ENCODE measurements at places on chromosomes 13 and 19.
A peak's percentile ranks its signal among the peaks of the same experiment; 100 is the strongest.

DNA sequence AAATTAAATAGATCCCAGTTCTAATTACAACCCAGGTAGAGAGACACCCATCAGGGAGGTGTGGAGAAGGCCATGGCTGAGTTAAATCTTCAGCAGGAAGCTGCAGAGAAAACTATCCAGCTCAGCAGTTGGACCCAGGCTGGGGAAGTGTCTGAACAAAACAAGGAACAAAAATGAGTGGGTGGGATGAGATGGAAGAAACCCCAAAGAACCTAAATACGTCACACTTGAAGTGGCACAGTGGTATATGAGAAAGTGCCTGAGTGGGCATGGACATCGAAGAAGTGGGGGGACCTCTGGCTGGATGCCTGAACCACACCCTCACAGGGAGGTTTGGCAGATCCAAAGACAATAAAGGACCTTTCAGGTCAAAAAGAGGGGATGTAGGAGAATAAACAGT lies 3.5 kb upstream of the EPHX3 start:
- DNase-seq = no peak

- DNase-seq = no peak
Observed at GRCh38 chr19:1495799-1496713, 5.1 kb downstream of the REEP6 start.

DNA sequence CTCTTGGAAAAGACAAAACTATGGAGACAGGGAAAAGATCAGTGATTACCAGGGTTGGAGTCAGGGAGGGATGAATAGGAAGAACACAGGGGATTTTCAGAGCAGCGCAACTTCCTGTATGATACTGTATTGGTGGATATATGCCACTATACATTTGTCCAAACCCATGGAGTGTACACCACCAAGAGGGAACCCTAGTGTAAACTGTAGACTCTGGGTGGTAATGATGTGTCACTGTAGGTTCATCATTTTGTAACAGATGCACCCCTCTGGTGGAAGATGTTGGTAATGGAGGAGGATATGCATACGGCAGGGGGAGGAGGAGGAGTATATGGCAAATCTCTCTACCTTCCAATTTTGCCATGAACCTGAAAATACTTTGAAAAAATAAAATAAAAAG lies 68.1 kb downstream of the UFM1 start:
- no peak for DNase-seq

- DNase-seq = no peak
Observed at GRCh38 chr13:110298505-110299282, 8.3 kb downstream of the COL4A1 start.

- DNase-seq = no peak
Observed at GRCh38 chr13:28325022-28325421, 169.9 kb downstream of the FLT1 start.

GRCh38 chr19:31166206-31166605 lies 183.0 kb downstream of the TSHZ3 start:
- no peak for DNase-seq

GRCh38 chr19:17116996-17117702 lies 41.6 kb downstream of the MYO9B start:
- DNase-seq = no peak

- no peak for DNase-seq
Observed at GRCh38 chr13:101799196-101799595, 346.7 kb downstream of the ITGBL1 start.

GRCh38 chr19:55085923-55086715 lies 10.4 kb downstream of the EPS8L1 start:
- no peak for DNase-seq

DNA sequence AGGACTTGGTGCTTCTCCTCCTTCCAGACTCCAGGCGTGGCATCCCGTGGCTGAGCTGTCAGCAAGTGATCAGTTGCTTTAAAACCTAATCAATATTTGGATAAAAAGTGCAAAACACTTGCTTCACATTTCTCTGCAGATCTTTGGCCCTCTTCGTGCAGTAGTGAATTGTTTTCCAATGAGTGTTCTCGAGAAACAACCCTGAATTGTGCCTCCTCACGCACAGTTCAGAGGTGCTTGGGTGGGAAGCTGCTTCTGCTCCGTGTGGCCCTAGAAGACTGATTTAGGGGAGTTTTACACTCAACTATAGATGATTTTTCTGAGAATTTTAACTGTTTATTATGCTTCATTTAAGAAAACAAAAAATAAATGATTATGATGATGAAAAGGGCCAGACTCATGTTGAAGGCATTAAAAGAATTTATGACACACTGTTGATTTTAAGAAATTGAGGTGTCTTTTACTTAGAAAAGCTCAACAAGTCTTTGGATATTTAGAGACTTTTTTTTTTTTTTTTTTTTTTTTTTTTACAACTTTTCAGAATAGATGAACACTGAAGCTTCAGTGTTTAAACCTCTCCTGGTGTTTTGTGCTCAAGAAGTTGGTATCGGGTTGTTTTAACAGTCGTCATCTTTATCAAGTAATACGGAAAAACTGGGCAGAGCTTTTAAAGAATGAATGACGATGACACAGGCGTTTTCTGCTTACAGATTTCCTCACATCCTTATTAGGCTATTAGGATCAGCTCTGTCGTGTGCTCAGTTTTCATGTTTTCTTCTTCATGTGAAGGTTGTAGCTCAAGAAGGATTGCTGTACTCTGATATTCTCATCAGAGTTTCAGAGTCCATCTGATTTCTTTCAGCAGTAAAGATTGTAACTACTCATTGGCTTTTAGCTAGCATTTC lies 39.5 kb upstream of the TEX29 start:
- no peak for DNase-seq

GRCh38 chr19:13181747-13182388 lies 31.7 kb downstream of the IER2 start:
- DNase-seq = no peak

- no peak for DNase-seq
Observed at GRCh38 chr13:50187352-50188029, 172.2 kb downstream of the KCNRG start.

DNA sequence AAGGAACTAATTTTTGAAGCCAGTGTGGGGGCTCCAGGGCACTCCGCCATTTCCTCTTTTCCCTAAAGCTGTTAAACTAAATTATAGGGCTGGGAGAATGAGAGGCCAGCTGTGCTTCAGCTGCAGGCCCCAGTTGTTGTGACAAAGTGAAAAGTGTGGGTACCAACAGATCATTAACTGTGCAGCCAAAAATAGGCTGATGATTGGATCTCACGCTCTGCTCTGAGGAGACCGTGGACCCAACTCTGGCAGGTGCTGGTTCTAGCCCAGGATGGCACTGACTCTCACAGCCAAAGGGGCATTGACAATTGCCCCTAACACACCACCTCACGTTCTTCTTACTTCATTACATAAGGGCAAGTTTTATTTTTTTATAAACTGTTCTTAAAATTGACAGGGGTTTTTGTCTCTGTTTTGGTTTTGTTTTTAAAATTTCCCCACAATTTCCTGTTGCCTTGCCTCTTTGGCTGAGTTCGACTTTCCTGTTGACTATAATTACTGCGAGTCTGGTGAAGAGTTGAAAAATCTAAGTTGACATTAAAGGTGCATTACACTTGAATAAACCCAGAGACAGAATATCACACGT lies 391.0 kb downstream of the FGF9 start:
- DNase-seq = no peak

GRCh38 chr13:24529478-24529877 lies 16.9 kb upstream of the PARP4 start:
- DNase-seq = no peak

- no peak for DNase-seq
Observed at GRCh38 chr13:23680845-23681669, 110.8 kb downstream of the TNFRSF19 start.

- DNase-seq = peak; percentile 77
Observed at GRCh38 chr19:42149447-42150202, 17.4 kb upstream of the POU2F2 start.

DNA sequence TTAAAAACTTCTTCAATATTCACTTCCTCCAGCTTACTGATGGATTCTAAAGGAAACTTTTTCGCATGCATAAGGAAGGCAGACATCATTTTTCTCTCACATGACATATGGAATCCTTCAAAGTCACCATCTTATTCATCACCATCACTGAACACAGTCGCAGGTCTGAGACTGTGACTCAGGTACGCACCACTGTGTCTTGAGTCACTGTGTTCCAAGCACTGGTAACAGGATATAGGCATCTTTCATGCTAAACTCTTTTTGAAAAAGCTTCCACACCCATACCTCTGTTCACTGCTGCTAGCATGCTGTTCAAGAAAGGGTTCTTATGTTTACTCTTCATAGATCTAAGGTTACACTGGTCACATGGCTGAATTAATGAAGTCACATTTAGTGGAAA lies 67.0 kb upstream of the SIAH3 start:
- DNase-seq = no peak

GRCh38 chr13:67224148-67224846 lies 5.8 kb downstream of the PCDH9 start:
- DNase-seq = peak; percentile 81

GRCh38 chr13:66348745-66349690 lies 881.1 kb downstream of the PCDH9 start:
- DNase-seq = peak; percentile 16

- DNase-seq = no peak
Observed at GRCh38 chr13:61600360-61601033, 184.8 kb upstream of the PCDH20 start.

- no peak for DNase-seq
Observed at GRCh38 chr13:113663934-113664333, 3.1 kb upstream of the GRK1 start.

DNA sequence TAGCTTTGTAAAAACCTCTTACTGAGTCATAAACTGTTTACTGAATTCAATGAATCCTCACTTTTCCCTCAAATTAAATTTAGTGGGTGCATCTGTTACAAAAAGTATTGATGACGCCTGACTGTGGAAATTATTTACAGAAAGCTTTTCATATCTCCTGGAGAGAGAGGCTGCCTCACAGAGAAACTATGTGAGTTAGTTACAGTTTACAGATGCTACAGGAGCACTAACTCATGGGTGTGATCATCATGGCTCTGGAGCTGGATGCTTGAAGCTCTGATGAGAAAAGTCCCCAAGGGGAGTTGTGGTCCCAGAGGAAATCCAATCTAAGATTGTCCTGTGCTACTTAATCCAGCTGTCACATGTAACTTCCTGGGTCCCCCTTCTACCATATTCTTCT lies 590.8 kb downstream of the LMO7 start:
- DNase-seq = no peak

- no peak for DNase-seq
Observed at GRCh38 chr13:30690282-30691188, 44.8 kb upstream of the ALOX5AP start.

DNA sequence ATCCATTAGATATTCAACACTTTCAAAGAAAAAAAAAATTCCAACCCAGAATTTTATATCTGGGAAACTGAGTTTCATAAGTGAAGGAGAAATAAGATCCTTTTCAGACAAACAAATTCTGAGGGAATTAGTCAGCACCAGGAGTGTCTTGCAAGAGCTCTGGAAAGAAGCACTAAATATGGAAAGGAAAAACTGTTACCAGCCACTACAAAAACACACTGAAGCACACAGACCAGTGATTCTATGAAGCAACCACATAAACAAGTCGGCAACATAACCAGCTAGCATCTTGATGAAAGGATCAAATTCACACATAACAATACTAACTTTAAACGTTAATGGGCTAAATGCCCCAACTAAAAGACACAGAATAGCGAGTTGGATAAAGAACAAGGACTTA lies 368.4 kb upstream of the MIR17HG start:
- no peak for DNase-seq

- no peak for DNase-seq
Observed at GRCh38 chr13:73190477-73190876, 131.7 kb downstream of the KLF5 start.

- DNase-seq = no peak
Observed at GRCh38 chr19:34664168-34664567, 12.8 kb downstream of the SCGB2B2 start.

DNA sequence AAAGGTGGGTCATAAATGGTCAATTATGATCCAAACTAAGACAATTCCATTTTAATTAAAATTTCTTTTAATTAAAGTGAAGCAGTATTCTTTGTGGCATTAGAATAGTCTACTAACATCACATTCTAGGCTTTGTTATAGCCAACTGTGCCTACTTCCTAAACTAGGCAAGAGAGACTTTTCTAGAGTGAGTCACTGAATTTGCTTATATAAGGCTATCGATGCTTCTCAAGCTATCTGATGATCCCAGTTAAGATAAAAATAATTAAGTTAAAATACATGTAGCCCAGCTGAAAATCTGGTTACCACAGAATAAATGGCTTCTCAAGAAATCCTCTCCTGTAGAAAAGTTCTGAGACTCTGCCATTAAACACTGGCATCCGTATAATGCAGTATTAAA lies 12.5 kb downstream of the ANKRD10 start:
- DNase-seq = no peak

DNA sequence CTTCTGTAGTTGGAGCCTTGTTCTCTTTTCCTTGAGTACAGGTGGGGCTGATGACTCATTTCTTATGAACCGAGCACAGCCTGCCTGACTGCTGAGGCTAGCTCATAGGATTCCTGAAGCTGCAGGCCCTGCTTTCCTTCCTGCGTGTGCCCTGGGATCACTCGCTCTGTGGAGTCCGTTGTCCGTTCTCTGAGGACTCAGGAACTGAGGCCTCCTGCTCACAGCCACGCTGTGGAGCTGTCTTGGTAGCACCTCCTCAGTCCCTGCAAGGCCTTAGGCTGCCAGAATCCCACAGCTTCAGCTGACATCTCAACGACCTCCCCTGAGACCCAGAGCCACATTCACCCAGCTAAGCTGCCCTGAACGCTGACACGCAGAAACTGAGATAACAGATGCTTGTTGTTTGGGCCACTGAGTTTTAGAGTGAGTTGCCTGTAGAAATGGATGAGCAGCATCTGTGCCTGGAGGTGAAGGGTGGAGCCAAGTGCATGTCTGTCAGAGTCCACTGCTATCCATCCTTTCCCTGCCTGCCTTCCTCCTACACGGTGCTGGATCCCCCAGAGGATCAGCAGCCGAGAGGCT lies 72.9 kb downstream of the ARHGEF7 start:
- DNase-seq = no peak

DNA sequence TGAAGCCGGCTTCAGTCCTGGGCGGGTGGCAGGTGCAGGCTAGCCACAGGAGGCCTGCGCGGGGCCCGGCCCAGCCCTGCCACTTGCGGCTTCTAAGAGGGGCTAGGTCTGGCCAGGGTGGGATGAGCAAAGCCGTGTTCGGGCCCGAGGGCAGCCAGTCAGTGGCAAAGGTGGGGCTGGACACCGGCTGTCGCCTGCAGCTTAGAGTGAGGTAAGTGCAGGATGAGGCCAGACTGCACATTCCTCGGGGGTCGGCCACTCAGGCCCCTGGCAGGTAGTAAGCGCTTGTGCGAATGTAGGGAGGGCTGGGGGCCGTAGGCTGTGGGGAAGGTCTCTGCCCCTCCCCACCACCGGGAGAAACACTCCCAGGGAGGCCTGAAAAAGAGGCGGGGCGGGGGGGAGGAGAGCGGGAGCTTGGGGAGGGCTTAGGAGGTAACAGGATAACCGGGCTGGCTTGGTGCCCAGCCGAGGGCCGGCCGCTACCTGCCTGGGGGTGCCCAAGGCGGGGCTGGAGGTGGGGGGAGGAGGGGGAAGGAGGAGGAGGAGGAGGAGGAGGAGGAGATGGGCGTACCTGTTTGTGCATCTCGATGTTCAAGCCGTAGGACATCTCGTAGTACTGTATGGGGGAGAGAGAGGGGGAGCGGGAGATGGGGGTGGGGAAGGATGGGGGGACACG lies 6.4 kb downstream of the TLE5 start:
- peak; percentile 65 for DNase-seq

GRCh38 chr19:54096617-54097106 lies 3.9 kb downstream of the OSCAR start:
- DNase-seq = no peak

Data from NCI-H2227 treated with DMSO at 0.1 percent for 48 hours (cell line).